ENCODE measurements at places on chromosomes 6 and 20. TPM values are rescaled to one million over a fixed set of nuclear protein-coding genes. Genes with fewer than 3 reads are reported as not detected.

Gene LST1
- total RNA-seq = not detected

Gene MEP1A
- total RNA-seq = not detected

Gene HMGN3
- 17.6 TPM for total RNA-seq

Gene GGT7
- 10.2 TPM for total RNA-seq

Gene CST4
- total RNA-seq = not detected

Gene RAB44
- not detected for total RNA-seq

Gene PNLDC1
- total RNA-seq = not detected

Gene COL19A1
- total RNA-seq = not detected

Gene LAMP5
- total RNA-seq = not detected

Gene PNPLA1
- not detected for total RNA-seq

Gene FAM184A
- total RNA-seq = not detected

Gene VNN1
- not detected for total RNA-seq

Gene PTGIS
- 178 TPM for total RNA-seq

Gene CD40
- total RNA-seq = 2.5 TPM

Gene TNFRSF21
- total RNA-seq = 2.9 TPM

Gene JAG1
- total RNA-seq = 4.8 TPM

Gene ZBTB22
- total RNA-seq = 18.3 TPM

Gene BPIFB1
- not detected for total RNA-seq

Gene CCM2L
- not detected for total RNA-seq

Gene HRH3
- not detected for total RNA-seq

Gene KCNK15
- 11.1 TPM for total RNA-seq

Gene PROKR2
- total RNA-seq = not detected

Gene MLIP
- not detected for total RNA-seq

Gene MED20
- total RNA-seq = 30.6 TPM

Gene HSPA12B
- total RNA-seq = not detected

Gene PRR18
- not detected for total RNA-seq

Gene PRSS35
- not detected for total RNA-seq
